NB4 (cell line): ENCODE measurements at places on chromosomes 4 and X.

DNA sequence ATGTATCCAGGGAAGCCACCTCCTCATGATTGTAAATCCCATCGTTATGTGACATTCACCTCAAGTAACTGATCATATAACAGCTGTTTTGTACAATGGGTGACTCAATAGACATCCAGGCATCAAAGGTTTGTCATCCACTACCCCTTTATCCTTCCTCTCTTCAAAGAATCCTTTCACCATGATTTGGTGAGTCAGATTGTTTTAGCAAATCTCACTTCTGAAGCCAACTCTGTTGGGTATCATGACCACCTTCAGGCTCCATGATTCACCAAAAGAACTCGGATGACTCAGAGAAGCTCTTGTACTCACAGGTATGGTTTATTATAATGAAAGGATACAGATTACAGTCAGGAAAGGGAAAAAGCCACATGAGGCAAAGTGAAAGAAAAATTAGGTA, 132.1 kb downstream of the PWWP3B start:
- no peak for DNase-seq

DNA sequence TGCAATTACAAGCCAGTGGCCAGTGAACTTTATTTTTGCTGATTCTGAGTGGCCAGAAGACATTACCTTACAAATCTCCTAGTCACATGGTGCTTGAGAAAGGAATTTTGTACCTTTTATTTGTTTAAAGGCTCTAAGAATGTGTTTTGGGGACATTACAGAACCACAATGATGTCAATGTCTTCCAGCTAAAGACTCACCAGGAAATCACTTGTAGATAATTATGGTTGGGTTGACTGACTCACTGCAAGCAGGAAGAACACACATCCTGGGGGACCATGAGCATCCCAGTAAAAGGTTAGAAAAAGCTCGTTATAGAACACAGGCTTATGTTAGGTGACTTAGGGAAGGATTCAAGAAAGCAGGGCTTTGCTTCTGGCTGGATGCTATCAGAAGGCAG, 119.4 kb upstream of the FAM9B start:
- DNase-seq, result no peak

- no peak for DNase-seq
These were observed 23.5 kb downstream of the PDGFC start for GRCh38 chr4:156948133-156948532.

- peak; percentile 63 for DNase-seq
These were observed 143.6 kb downstream of the TMEM164 start for GRCh38 chrX:110146521-110146920.

GRCh38 chr4:183760326-183760725, 101.2 kb downstream of the TRAPPC11 start:
- no peak for DNase-seq

- DNase-seq, result no peak
These were observed 41.4 kb upstream of the MAGEA4 start for GRCh38 chrX:151871244-151871643.

DNA sequence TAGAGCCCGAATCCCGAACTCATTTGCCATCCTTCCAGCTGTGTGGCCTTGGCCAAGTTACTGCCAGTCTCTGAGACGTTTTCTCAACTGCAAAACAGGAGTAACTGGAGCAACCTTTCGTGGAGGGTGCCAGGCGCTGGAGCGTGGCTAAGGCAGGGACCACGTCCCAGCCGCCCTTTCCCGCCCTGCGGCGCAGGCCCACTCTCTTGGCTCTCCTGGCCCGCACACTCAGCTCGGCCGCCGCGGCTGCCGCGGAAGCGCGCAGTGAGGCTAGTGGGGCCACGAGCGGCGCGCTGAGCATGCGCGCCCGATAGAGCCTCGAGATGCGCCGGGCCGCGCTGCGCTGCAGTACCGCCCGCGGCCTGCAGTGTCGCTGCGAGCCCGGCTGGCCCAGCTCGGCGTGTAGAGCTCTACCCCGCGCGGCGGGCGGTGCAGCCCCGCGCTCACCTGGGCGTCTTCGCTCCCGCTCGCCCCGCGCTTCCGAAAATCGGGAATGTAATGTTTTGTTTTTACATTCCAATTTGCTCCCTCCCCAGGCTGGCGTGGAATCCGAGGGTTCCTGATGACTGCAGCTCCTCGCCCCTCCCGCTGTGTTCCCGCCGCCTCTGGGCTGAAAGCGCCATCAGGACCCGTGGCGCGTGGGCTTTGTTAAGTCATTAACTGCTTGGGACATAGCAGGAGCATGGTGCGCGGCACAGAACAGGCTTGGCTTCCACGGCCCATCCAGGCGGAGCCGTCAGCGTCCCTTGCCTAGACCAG, 4.0 kb upstream of the ZNF518B start:
- DNase-seq, result peak; percentile 16

DNA sequence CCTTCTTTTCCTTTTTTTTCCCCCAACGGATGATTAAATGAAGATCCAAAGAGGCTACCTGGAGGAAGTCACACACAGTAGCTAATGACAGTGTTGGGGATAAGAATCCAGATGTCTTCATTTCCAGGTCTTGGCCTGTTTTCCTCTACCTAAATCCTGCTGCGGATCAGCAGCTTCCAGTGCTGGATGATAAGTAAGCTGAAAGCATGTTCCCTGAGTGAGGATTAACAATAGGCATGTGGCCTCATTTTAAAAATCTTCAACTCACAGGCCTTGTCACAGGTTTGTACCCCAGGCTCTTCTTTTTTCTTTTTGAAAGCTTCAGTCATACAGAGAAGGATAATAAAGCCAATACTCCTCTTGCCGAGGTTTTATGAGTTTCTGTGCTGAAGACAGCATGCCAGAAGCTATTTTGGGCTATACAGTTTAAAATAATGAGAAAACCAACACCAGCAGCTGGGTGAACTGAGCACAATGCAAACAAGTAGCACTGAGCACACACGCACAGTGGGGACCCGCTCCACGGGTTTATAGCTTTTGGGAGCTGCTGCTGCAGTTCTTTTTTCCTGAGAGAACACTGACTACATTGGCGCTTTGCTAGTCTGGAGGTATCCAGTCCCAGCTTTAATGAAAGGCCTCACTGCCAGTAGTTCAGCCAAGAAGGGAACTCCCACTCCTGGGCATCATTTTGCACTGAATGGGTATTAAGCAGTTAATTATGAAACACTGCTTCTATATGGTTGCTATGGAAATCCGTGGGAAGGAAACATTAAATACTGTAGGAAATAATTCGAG, 184.2 kb upstream of the CTSO start:
- DNase-seq, result no peak

GRCh38 chr4:29058531-29058930, 1661.6 kb upstream of the PCDH7 start:
- no peak for DNase-seq

- no peak for DNase-seq
These were observed 99.8 kb upstream of the H2AZ1 start for GRCh38 chr4:100049872-100050271.

GRCh38 chrX:145716226-145716625, 101.4 kb upstream of the SLITRK2 start:
- no peak for DNase-seq

- DNase-seq, result peak; percentile 12
These were observed 195.2 kb upstream of the EPHA5 start for GRCh38 chr4:65865489-65865888.

- DNase-seq, result no peak
These were observed 146.9 kb downstream of the STIM2 start for GRCh38 chr4:27007507-27007906.

GRCh38 chrX:153885208-153885787, 675 bp downstream of the L1CAM start:
- DNase-seq, result no peak

- no peak for DNase-seq
These were observed 126.0 kb upstream of the CXorf66 start for GRCh38 chrX:140091125-140091886.

GRCh38 chr4:45693746-45694145, 430.1 kb downstream of the GABRG1 start:
- DNase-seq, result no peak

- DNase-seq, result no peak
These were observed 30.5 kb downstream of the AFF1 start for GRCh38 chr4:86965019-86965976.

DNA sequence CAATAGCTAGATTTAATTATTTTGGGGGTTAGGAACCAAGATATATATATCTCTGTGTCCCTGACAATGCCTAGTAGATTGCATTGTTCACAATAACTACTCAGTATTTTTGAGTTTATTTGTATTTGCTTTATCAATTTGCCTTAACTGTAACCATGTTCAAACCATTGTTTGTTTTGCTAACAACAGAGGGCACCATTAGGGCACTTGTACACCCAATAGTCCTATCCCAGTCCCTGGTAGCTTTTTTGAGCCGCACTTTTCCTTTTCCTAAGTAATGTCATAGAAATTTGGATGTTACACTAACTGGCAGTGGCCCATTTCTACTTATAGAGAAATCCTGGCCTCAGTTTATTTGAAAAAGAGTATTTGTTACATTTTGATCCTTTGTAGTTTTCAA, 575 bp upstream of the KLHL5 start:
- no peak for DNase-seq

DNA sequence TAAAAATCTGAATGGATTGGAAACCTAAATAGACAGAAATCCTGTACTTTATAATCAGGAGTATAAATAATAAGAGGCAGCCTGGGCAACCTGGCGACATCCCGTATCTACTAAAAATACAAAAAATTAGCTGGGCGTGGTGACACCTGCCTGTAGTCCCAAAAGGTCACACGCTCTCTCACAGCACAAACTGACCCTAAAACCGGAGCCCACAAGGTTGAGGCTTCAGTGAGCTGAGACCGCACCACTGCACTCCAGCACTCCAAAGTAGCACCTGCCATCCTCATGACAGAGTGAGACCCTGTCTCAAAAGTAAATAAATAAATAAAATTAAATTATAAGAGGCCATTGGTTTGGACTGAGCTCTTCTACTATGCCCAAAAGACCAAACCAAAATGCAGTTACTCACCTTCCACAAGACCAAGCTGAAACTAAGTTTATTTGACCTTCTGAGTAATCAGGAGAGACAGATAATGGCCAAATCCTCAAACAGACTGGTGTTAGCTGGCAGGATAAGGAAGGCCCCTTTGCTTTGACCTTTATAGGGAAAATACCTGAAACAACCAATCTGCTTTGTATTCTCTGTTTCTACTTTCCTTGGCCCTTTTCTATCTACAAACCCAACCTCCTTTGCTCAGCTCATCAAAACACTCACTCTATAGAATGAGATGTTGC, 3.2 kb upstream of the GRSF1 start:
- no peak for DNase-seq

GRCh38 chr4:168509786-168510185, 12.9 kb downstream of the PALLD start:
- peak; percentile 77 for DNase-seq

GRCh38 chr4:168634276-168634802, 137.5 kb downstream of the PALLD start:
- peak; percentile 46 for DNase-seq

DNA sequence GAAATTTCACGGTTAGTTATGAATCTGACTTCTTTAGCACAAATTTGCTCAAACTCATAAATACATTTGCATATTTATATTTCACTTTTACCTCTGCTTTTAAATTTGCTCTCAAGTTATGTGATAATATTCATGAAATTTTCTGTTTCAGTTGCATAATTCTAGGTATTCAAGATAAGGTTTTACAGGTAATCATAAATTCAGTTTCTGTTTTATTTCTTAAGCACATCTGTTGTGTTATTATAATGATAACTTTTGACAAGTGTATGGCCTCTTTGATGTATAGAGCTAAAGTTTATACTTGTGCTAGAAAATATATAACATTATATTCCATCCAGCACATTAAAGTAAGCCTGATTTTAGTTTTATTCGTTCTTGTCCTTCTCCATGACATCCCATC, 308.1 kb downstream of the SLC7A11 start:
- DNase-seq, result no peak

GRCh38 chr4:87017580-87018342, 83.0 kb downstream of the AFF1 start:
- DNase-seq, result no peak

GRCh38 chr4:162163892-162164759, at the start of gene FSTL5:
Gene FSTL5 (minus strand): TSS chr4:162164000. CDS start chr4:162111396, 52,604 bp downstream.
- DNase-seq, result peak; percentile 14

- no peak for DNase-seq
These were observed 61.1 kb upstream of the RBMX start for GRCh38 chrX:136941396-136942337.

GRCh38 chr4:90145319-90145718, 18.1 kb downstream of the CCSER1 start:
- DNase-seq, result no peak

DNA sequence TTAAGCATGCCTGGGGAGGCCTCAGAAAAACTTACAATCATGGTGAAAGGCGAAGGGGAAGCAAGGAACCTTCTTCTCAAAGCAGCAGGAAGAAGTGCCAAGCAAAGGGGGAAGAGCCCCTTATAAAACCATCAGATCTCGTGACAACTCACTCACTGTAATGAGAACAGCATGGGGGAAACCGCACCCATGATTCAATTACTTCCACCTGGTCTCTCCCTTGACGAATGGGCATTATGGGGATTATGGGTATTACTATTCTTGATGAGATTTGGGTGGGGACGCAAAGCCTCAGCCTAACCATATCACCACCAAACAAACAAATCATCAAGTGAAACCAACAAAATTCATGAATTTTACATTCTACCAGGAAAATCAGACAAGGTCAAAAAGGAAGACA, 76.7 kb upstream of the TAB3 start:
- DNase-seq, result peak; percentile 2

DNA sequence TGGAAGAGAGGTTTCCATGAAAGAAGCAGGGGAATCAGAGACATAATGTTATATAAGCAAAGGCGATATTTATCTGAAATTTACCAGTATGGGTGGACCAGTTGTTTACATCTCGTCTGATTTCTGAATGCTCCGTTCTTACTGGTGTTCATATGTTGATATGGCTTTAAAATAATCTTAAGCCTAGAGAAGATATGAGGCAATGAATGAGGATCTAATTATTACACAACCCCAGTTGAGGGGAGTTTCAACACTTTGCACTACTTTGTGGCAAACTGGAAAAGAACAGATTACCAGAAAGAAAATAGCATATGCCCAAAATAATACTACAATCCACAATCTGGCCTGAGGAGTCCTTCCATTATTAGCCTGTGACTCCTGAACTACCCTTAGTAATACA, 263.3 kb upstream of the MAGEB2 start:
- peak; percentile 3 for DNase-seq
